ENCODE measurements at places on chromosomes 12 and 14.

GRCh38 chr12:131123817-131124216 lies 170.1 kb downstream of the ADGRD1 start:
- no peak for DNase-seq

- no peak for DNase-seq
These were observed 66.6 kb downstream of the FLRT2 start for GRCh38 chr14:85596562-85596961.

DNA sequence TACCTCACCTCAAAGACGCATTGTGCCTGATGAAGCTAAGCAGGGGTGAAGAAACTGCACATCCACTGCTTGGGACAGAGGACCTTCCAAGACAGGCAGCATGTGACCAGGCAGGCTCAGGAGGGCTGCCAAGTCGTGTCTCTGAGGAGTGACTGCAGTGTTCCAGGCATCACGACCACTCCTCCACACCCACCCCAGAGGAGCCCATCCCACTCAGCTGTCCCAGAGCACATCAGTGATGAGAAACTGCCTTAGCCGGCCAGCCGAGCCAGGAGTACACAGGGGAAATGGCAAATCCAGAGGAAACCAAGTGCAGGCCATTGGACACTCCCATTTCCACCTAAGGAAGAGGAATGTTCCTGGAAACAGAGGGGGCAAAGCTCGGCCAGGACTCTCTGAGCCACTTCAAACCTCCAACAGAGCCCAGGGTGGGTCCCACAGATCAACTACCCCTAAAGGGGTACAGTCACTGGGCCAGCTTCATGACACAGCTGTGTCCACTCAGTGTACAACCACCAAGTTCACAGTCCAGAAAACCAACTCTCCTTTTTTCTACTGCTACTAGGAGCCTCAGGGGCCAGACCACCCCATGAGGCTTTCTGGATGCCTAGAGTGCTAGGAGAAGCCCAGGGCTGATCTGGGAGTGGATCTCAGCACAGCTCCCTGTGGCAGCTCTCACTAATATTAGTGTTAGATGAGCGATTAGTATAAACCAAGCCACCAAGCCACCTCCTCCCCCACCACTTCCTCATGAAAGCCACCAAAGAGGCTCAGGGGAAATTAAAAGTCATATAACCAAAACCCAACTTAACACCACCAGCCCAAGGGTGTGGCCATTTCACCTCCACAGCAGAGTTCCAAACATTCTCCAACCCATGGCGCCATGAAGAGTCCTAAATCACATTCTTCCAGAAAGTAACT lies 15.4 kb downstream of the PXN start:
- DNase-seq, result peak; percentile 45

- no peak for DNase-seq
These were observed 136.5 kb downstream of the SPTSSA start for GRCh38 chr14:34325493-34325892.

DNA sequence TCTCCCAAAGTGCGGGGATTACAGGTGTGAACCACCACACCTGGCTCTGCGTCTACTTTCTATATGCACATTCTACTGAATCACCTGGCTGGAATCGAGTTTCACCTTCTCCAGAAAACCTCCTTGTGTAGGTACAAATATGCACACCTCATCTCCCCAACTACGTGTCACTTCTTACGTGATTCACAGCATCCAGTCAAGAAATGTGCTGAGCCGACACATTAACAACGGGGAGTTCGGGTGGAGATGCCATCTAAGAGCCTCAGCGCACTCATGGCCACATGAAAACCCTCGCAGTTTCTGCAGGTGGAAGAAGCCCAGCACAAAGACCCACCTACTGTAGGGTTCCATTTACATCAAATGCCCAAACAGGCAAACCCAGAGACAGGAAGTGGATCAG lies 29.3 kb downstream of the P2RX2 start:
- DNase-seq, result no peak

- DNase-seq, result no peak
These were observed 28.9 kb upstream of the LTA4H start for GRCh38 chr12:96064271-96064670.

- DNase-seq, result no peak
These were observed 200.7 kb downstream of the KCNH5 start for GRCh38 chr14:62844546-62844945.

- DNase-seq, result no peak
These were observed 406 bp downstream of the IL23A start for GRCh38 chr12:56339158-56339422.

GRCh38 chr14:104049576-104050240 lies 35.8 kb upstream of the ASPG start:
- DNase-seq, result no peak

GRCh38 chr12:54418441-54419087 lies 502 bp downstream of the ITGA5 start:
- DNase-seq, result no peak

DNA sequence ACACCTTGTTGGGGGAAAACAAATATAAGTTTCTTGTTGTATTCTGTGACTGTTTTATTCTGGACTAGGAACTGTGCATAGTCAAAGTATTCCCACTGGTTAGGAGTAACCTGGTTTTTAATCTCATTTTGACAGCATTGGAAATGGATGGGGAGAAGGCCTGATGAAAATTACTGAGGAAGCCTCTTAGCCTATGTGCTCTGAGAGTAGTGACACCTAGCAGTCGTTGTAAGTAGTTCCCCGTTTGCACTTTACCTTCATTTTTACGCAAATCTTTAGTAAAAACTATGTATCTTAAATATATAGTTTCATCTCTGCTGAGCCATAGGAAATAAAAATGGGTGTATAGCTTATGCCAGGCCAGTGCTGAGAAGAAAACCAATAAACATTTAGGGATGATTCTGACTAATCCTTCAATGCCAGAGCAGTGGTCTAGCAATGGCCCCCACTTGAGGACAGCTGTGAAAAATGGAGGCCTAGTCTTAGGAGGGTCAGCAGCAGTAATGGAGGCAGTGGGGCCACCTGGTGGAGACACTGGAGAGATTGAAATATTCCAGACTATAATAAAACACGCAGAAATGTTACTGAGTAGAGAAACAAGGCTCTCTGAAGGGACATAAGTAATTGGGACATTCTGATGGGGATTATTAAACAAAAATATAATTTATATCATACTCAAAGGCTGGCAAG lies 133.2 kb upstream of the NOVA1 start:
- no peak for DNase-seq

DNA sequence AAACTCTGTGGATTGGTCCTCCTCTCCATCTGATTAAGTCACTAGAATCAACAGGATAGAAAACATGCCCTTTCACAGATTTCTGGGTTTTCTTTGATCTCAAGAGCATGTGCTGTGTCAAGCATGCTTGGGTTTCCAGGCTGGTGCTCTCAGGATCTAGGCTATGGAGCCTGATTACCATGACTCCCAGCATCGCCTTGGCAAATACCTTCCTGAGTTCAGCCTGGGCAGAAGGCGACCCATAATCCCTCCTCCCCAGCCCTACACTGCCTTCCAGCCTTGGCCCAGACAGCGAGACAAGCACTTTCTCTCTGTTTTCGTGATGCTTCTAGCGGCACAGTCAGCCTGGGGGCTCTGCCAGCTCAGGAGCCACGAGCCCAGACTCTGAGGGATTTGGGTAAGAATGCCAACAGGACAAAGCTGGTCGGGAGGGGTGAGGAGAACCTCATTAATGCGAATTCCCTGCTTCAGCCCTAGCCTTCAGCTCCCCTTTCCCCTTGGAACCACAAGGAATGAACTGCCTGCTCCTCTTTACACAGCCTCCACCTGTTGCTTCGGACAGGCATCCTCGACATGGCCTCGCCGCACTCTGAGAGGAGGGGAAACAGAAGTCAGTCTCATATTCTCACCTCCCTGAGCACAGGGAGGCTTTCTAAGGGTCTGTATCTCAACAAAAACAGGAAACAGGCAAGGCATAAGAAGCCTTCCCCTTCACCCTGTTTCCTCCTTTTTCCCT lies 227.1 kb downstream of the MSRB3 start:
- no peak for DNase-seq

DNA sequence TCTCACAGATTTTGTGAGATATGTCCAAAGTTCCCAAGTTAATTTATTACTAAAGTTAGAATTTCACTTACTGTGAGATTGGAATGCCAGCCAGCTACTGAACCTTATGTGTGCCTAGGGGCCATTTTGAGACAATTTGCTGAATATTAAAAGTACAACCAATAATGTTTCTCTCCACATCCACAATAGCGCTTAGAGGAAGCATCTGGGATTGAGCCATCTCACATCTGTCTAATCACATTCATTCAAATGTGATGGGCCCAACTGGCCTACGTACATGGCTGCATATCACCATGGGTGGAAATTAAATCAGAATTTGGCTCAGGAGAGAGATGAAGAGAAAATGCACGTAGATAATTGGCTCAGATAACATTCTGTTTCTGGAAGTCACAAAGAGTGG lies 1294.0 kb downstream of the AACS start:
- no peak for DNase-seq

DNA sequence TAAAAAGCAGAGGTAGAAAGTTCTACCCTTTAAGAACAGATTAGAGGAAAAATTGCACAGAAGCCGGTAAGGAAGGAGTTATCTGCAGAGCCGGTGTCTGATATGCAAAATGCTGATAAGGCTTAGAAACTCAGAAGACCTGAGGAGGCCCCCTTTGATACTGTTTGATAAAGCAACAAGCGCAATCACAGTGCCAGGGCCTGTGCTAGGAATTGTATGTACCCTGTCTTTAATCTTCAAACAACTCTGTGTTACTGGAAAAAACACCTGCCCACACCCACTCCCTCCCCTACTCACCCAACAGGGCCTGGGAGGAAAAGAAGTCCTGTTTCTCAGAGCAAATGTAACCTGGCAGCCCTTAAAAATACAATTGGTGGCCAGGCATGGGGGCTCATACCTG lies 112.7 kb upstream of the FUT8 start:
- no peak for DNase-seq

DNA sequence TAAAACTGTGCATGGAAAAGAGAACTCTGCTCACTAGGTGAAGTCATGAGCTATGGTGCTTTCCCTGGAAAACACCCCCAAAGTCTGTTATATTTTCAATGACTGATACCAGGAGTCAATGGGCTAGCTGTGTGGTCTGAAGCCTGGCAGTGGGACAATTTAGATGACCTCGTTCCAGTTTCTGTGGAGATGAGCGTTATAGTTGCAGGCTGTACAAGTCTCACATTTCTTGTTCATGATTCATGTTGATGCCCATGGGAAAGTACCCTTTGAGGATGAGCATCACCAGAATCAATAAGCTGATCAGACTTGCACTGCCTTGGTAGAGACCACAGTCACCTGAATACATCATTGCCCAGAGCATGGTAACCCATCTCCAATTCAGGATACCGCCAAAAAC lies 70.7 kb downstream of the NOVA1 start:
- DNase-seq, result no peak

Measured in skin of body (tissue), 3 donors.